NCI-H1436 treated with DMSO at 0.1 percent for 48 hours (cell line): ENCODE measurements at places on chromosomes 3 and 15.

DNA sequence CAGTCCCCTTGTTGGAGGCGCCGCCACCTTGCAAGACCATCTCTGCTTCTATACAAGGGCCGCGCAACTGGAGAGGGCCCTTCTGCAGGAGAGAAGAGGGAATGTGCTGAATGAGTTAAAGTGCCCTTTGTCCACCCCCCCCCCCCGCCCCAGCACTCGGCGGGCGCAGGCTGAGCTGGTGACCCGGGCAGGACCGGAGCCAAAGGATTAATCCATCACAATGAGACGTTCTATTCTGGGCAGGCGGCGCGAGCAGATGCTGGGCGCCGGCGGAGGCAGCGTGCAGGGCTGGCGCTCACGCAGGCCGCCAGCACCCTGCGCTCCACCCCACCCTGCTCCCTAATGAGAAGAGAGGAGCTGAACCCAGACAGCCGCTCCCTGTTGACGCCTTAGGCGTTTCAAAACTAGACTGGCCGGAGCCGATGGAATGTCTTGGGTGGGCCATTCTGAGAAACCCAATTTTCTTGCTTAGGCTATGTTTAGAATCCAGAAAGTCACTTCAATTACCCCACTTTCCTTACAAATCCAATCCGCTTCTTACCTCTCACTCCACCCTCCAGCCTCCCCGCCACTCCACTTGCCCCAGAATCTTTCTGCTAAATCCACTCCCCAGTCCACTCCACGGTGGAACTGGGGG lies 32.9 kb downstream of the GJD2 start:
- no peak for DNase-seq

DNA sequence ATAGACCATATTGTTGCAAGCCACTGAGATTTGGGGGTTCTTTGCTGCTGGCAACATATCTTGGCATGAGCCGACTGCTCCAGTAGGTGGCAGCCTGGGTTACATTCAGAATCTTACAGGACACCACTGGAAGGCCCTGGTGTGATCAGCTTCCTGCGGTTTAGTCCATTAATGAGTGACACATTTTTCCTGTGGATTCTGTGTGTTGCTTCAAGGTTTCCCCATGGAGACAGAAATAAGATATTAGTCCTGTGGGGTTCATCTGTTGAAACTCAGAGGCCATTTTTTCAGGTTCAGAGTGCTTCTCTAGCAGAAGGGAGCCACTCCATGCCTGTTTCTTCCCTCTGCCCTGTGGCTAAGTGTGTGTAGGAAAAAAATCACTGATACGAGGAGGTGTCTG lies 116.2 kb downstream of the MFSD1 start:
- DNase-seq: no peak

DNA sequence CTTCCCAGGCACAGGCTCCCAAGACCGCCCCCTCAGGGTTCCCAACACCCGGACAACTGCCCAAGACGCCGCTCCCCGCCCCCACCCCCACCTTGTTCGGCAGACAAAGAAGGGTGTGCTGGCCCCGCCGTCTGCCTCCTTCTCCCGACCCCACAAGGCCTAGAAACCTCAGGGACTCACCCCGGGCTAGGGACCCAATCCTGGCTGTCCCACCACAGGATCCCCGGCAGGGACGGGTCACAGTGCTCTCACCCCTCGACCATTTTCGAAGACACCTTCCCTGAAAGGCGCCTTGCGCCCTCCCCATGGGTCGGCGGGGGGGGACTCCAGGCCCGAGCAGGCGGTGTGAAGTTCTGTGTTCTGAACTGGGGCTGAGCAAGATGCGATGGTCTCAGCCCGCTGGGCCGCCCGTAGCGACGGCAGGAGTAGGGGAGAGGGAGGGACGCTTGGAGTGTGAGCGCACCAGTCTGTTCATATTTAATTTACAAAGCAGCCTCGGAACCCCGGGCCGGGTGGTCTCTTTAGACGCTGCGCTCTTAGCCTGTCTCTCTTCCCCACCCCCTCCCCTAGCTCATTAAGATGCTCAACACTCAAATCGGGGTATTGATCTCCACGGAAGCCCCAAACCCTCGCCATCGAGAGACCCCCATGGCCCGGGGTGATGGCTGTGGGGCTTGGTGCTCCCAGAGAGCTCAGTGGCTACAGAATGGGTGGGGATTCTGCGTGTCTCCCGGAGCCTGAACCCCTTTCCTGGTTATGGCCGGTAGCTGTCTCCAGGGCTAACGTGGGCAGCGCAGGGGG lies 1.4 kb upstream of the ISLR2 start:
- DNase-seq: no peak

DNA sequence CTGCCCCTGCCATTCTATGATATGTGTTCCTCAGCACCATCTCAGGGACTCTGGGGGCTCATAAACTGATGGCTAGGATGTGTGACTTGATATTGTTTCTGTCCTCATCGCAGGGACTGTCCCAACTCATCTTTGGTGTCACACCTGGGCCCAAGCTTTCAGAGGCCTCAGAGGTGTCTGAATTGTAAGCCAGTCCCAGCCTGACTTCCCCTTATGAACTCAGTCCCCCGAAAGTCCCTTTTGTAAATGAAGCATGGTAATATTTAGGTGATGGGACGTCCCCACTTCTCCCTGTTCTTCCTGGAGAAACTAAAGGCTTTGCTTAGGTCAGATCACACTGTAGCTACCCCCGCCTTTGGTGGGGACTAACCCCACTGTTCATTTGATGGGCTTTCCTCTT lies 142.4 kb upstream of the TLE3 start:
- DNase-seq: no peak

DNA sequence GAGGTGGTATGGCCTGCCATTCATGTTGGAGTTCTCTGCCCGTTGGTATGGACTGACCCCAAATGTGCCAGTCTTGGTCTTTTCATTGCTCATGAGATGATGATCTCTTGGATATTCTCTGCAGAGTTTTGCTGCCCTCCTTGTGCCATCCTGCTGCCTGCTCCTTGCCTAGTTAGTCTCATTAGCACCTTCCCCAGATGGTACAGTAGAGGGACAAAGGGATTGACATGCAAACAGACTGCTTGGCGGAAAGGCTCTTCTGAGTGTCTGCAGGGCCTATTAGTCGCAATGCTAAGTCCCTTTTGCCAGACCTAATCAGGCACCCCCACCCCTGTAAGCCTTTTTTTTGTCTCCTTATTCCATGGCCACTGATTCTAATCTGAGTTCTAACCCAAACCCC lies 90.6 kb downstream of the ARNT2 start:
- DNase-seq: no peak

GRCh38 chr3:196694941-196695848 lies 16.9 kb downstream of the CEP19 start:
- DNase-seq: no peak

GRCh38 chr15:58701376-58701775 lies 48.1 kb downstream of the ADAM10 start:
- DNase-seq: no peak

GRCh38 chr3:7203969-7204847 lies 343.3 kb downstream of the GRM7 start:
- no peak for DNase-seq

GRCh38 chr15:29135309-29135657 lies 134.3 kb downstream of the NSMCE3 start:
- DNase-seq: no peak

GRCh38 chr3:13569641-13570390 lies 20.9 kb downstream of the FBLN2 start:
- no peak for DNase-seq

DNA sequence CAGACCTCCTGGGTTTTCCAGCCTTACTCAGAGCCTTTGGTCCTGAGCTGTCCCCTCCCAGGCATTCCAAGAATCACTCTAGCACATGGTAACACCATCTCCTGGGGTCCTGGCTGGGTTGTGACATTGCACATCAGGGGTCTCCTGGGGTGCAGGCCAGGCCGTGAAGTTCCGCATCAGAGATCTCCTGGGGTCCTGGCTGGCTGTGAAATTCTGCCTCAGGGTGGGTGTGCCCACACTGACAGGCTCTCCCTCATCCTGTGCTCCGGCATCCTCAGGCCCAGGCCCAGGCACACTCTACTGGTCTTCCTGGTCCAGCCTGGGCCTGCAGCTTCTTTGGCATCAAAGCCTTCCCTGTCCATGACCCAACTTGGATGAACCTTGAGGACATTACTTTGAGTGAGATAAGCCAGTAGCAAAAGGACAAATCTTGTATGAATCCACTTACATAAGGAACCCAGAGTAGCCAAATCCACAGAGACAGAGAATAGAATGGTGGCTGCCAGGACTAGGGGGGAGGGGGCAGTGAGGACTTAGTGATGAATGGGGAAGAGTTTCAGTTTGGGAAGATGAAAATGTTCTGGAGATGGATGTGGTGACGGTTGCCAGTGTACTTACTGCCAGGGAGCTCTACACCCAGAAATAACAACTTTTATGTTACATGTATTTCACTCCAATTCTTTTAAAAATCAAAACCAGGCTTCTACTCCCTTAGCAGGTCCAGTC lies 49.1 kb upstream of the KLF13 start:
- no peak for DNase-seq

DNA sequence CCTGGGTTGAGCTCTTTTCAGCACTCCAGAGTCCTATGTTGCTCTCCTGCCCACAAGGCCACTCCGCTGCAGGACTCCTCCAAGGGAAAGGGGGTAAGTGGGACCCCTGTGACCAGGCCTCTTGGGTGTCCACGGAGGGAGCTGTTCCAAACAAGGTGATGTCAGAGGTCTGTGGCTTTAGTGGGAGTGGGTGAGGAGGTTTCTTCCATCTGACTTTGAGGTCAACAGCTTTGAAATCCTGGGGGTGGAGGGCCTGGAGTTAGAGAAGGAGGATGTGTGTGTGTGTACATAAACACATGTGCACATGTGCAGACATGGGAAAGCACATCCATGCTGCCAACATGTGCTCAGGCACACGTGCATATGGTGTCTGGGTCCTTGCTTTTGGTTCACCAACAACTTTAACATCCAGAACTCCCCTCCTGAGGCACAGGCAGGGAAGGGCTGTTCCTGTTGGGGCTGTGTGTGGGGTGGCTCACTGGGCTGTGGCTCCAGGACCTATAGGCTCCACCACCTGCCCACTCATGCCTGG lies 51.4 kb upstream of the TMEM115 start:
- no peak for DNase-seq

- no peak for DNase-seq
Measured at GRCh38 chr15:71089801-71090200, 25.5 kb upstream of the THSD4 start.

GRCh38 chr15:63480441-63480821 lies 24.0 kb upstream of the USP3 start:
- DNase-seq: no peak

GRCh38 chr15:88747631-88748030 lies 55.6 kb upstream of the ACAN start:
- no peak for DNase-seq

DNA sequence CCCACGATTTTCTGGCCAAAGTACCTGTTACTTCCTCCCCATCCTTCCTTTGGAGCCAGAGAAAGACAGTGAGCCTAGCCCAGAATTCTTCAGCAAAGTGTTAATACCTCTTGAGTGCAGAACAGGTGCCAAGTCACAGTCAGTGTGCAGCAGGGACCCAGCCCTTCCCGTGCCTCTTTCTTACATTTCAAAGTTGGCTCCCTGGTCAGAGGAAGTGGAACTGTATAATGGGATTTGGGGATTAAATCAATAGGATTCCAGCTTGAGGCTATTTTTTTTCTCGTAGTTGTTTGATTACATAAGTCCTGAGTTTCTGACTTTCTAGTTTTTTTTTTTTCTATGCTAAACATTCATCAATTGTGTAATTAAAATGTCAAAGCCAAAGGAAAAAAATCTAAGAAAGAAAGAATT lies 52.6 kb upstream of the ABHD10 start:
- no peak for DNase-seq

DNA sequence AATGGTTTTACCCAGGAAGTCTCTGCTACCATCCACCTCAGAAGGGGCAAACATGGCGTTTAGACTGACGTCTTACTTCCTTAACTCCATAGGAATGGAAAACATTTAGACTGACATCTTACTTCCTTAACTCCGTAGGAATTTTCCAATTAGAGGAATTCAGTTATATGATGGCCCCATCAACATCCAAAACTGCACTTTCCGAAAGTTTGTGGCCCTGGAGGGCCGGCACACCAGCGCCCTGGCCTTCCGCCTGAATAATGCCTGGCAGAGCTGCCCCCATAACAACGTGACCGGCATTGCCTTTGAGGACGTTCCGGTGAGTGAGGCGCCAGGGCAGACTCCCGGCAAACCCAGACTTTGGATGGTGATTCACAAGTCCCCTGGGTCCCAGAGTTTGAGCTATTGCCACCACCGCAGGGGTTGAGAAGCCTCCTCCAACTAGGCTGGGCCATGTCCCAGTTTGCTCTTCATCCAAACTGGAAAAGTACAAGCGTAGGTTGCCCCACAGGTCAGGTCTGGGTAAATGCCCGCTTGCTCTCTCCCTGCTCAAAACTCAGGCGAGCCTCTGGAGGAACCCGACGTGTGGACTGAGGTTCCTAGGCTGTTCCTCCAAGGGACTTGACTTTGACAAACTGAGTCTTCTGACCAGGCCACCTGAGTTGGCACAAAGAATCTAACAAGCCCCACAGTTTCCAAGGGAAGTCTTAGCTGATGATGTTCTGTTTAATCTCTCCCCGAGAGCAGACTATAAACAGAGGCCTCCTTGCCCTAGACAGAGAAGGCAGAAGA lies 57.7 kb downstream of the MESD start:
- DNase-seq: no peak

GRCh38 chr15:83993591-83993990 lies 242.0 kb upstream of the GOLGA6L4 start:
- DNase-seq: no peak

DNA sequence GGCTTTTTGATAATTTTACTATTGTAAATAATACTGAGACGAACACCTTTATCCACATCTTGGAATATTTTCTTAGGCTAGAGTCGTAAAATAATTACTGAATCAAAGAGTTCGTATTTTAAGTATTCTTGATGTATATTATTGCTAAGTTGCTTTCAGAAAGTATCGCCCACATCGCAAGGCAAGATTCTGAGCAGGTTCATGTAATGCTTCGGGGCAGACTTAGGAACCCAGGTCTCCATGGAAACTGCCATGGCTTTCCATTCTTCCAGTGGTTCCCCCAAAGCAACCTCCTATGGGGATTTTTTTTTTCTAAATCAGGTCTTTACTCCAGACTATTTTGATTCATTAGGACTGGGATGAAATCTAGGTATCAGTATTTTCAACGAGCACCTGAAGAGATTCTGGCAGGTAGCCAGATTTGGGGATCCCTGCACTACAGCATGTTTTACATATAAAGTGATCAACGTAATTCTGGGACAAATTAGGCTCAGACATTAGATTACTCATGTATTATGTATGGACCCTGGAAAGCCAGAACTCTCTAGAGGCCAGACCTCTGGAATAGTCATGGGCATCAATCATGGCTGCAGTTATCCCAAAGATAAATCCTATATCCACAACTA lies 86.5 kb downstream of the B3GNT5 start:
- DNase-seq: no peak

DNA sequence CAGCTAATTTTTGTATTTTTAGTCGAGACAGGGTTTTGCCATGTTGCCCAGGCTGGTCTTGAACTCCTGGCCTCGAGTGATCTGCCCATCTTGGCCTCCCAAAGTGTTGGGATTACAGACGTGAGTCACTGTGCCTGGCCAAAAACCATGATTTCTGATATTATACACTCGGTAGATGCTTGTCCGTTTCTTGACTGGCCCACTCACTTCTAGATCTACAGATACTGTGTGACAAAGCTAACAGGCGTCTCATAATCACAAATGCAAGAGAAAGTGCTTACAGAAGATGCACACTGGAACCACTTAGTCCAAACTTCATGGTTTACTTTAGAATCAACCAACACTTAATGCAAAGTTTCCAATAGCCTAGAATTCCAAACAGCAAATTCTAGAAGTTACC lies 8.4 kb downstream of the PROK2 start:
- DNase-seq: no peak
